ENCODE measurements at places on chromosomes 5 and 9.

DNA sequence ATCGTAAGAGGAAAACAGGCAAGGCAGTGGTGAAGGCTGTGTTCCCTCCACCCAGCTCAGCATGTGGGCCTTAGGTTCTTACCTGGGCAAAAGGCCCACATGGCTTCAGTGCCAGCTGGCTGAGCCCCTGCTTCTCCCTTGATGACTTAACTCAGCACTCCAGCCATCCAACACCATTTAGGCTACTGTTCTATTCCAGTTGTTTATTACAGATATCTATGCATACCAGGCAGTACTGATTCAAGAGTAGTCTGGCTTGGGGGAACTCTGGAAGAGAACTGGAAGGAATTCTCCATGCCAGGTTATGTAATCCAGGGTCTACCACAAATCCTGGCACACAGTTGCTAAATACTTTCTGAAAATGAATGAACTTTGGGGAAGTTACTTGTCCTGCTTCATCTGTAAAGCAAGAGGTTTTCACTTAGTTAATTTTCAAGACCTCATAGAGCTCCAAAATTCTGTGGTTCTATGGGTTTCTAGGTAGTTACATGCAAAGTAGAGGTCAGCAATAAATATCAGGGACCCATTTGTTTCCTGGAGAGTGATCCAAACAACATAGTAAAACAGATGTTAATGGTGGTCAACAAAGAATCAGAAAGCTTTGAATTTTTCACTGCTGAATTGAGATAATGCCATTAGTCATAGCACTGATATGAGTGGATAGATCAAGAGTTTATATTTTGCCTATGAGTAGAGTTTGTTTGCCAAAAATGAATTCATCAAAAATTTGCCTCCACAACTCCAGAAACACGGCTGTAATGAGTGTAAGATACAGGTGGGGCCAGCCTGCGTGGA lies 88.2 kb upstream of the OSMR start:
- DNase-seq, result no peak

DNA sequence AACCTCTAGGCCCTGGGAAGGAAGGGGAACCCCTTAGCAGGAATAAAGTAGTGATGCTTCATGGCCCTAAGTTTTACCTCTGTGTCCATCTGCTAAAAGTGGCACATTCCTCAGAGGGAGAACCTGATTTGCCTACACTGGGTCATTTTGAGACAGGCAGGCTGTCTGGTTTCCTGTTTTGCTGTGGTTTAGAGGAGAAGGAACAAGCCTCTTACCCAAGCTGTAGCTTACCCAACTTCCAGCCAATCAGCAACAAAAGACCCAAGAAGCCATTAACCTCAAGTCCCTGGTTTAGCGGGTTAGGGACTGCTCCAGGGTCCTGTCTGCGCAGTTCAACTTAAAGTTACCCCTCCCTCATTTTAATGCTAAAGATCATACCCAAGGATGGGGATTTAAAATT lies 411.0 kb downstream of the MAT2B start:
- no peak for DNase-seq

DNA sequence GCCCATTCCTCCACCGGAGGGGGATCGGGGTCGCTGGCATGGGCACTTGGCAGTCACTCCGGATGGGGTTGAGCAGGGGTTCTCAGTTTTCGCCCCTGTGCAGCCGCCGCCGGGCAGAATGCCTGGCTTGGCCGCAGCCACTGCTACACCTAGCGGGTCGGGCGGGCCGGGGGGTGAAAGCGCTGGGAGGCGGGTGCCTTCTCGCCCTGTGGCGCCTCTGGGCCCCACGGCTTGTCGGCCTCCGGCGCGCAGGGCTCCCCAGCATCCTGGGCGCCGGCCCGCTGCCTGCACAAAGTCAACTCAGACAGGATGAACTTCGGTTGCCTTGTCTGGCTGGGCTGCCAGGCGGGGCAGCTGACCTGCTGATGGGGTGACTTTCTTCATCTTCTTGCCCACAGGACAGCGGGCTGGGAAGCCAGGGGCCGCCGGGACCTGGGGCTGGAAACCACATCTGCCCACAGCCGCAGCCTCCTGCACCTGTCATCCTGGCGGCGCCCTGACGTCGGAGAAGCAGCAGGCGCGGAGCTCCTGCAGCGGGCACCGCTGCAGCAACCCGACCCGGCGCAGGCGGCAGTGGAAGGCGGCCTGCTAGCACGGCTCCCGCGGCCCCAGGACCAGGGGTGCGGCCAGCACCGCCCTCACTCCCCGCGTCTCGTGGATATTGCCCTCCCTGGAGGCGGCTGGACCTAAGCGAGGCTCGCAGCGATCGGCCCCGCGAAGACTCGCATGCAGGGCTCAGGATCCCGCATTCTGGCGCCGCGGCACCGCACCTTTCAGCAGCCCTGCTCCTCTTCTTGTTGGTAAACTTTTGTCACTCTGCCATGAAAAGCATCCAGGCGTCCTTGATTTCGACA lies 1.3 kb upstream of the ANKRD18A start:
- DNase-seq, result no peak

DNA sequence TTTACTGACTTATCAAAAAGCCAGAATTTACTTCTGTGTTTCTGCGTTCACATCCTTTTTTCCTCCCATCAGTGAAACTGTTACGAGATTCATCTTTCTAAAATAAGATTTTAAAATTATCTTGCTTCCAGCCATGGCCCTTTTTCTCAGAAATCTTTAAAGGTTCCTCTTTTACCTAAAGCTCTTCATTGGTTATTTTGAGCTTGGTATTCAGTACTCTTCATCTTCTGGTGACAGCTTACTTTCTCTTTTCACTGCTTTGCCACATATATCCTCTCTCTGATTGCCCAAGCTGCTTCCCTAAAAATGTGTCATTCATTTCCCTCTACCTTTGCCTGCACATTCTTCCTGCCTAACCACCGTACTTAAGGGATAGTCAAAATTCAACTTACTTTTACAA lies 32.3 kb downstream of the TGFBR1 start:
- DNase-seq, result no peak

DNA sequence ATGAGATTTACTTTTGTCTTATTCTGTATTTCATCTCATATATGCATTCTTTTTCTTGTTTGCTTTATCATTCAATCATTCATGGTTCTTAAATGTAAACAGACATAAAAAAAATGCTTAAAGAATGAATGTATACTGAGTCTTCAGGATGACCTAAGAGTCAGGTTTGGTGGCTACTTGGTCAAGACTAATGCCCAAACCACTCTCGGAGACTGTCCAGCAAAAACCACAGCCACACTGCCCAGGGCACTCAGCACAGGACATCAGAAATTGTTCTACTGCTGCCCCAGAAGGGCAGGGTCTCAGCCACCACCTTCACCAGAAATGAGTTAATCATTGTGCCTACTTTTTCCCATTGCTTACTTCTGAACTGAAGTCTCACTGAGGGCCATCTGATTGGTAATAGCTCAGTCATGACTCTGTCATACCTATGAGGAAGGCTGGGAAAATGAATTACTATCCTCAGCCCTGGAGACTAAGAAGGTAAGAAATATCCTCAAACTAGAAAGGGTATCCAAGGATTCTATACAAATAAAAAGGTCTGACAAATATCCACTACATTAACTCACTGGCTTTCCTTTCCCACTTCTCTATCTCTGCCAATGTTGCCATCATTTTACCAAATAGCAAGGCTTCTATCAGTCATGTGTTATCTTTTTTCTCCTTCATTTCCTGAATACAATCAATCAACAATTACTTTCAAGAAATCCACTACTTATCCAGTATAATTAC lies 236.1 kb downstream of the CETN3 start:
- no peak for DNase-seq

- DNase-seq, result no peak
Observed at GRCh38 chr5:60512117-60512516, 187.8 kb downstream of the DEPDC1B start.

DNA sequence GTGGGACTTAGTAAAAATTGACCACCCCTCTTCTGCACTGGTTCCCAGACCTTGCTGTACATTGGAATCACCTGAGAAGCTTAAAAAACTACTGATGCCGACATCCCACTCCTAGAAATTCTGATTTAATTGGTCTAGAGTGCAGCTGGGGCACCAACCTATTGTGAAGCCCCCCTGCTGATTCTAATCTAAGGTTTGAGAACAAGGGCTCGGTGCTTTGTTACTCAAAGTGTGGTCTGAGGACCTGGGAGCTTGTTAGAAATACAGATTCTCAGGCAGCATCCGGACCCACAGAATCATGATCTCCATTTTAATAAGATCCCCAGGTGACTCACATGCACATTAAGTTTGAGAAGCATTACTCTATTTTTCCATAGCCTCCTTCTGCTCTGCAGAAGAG lies 57.8 kb upstream of the LPAR1 start:
- DNase-seq, result no peak

DNA sequence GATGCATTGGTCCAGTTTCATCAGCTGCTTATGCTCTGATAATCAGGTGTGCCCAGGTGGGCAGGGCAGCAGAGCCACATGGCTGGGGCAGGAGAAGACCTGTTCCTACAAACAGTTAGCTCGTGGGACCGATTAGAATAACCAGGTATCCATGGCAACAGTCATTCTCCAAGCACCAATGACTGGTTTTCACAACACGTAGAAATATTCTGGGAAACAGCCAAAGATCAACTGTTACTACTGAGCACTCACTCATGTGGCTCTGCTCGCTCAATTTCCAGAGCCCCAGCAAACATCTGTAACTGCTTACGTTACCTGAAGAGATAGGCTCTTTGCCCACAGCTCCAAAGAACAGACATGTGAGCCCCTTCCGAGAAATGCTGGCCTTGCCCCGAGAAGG lies 302.0 kb downstream of the AGTPBP1 start:
- no peak for DNase-seq

GRCh38 chr5:74257060-74257527 lies 383.4 kb downstream of the ENC1 start:
- no peak for DNase-seq

DNA sequence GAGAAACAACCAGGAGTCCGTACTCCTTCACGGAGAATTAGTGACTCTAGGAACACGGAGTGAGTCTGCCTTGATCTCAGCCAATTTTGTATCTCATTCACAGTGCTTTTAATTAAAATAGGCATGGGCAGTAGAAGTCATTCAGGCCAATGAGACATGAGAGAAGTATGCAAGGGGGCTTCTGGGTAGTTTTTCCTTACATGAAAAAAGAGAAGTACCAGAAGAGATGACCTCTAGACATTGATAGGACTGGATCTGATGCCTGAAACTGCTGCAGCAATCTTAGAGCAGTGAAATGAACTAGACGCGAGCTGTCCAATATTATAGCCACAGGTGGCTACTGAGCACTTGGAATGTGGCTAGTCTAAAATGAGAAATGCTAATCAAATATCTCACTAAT lies 187.7 kb upstream of the TLE4 start:
- no peak for DNase-seq

GRCh38 chr5:122701640-122702523 lies 73.0 kb upstream of the SNX2 start:
- no peak for DNase-seq

- peak; percentile 20 for DNase-seq
Observed at GRCh38 chr9:126055381-126055985, 271.1 kb upstream of the MVB12B start.

- no peak for DNase-seq
Observed at GRCh38 chr5:180401229-180401907, 48.2 kb upstream of the GFPT2 start.

GRCh38 chr5:53069626-53070025 lies 39.9 kb downstream of the MOCS2 start:
- DNase-seq, result peak; percentile 76

DNA sequence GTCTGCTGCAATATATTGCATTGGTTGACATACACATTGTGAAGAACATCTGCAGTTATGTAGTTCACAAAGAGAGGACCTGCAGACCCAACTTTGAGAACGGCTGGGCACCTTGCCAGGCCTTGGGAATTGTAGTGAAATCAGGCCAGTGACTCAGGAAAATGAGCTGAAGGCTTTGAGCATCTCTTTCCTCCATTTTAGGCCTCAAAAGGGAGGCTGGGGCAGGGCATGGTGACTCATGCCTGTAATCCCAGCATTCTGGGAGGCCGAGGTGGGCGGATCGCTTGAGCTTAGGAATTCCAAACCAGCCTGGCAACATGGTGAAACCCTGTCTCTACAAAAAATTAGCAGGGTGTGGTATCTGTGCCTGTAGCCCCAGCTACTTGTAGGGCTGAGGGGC lies 1.4 kb upstream of the IPPK start:
- DNase-seq, result no peak

- no peak for DNase-seq
Observed at GRCh38 chr9:135788576-135789300, 86.8 kb downstream of the KCNT1 start.

GRCh38 chr5:157109744-157110143 lies 900 bp upstream of the HAVCR2 start:
- DNase-seq, result no peak

DNA sequence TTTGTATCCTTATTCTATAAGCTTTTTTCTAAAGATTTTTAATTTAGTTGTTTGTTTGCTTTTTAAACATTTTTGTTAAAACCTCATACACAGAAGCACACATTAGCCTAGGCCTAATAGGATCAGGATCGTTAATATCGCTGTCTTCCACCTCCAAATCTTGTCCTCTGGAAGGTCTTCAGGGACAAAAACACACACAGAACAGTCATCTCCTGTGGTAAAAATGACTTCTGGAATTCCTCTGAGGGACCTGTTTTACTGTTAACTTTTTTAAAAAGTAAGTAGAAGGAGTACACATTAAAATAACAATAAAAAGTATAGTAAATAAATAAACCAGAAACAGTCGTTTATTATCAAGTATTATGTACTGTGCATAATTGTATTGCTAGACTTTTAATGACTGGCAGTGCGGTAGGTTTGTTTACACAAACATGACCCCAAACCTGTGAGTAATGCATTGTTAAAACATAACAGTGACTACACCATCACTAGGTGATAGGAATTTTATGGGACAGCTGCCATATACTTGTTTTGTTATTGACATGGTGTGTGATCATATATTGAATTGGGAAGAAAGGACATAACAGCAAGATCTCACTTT lies 109.6 kb downstream of the ZCCHC7 start:
- no peak for DNase-seq

GRCh38 chr5:181151146-181151545 lies 3.8 kb downstream of the OR2V2 start:
- DNase-seq, result no peak

DNA sequence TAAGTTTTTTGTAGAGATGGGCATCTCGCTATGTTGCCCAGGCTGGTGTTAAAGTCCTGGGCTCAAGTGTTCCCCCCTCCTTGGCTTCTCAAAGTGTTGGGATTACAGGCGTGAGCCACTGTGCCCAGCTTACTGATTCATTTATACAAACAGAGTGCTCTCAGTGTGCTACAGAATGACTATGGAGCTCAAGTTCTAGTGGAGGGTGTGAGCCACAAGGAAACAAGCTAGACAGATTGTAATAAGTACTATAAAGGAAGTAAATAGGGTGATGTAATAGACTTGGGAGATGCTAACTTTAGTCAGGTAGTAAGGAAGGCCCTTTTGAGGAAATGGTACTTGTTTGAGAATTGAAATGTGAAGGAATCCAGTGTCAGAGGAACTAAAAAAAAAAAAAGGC lies 1.7 kb upstream of the TMEM267 start:
- no peak for DNase-seq

DNA sequence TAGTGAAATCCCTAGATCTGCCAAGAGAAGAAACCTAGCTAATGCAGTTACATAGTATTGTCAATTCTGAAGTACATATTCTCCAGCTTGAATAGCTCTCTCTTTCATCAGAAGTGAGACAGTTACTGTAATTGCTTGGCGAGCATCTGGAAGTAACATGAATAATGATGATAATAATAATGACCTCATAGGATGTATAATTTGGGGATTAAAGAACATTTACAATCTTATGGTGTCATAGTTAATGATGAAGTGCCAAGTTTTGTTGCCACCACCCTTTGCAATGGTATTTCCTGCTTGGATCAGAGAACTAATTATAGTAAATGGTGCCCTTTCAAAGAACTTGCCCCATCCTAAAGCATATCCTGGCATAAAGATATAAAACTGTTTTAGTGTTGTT lies 201.4 kb downstream of the ADAMTSL1 start:
- no peak for DNase-seq

Data from GM04504 (cell line).